ENCODE measurements at places on chromosomes 16 and 17.

DNA sequence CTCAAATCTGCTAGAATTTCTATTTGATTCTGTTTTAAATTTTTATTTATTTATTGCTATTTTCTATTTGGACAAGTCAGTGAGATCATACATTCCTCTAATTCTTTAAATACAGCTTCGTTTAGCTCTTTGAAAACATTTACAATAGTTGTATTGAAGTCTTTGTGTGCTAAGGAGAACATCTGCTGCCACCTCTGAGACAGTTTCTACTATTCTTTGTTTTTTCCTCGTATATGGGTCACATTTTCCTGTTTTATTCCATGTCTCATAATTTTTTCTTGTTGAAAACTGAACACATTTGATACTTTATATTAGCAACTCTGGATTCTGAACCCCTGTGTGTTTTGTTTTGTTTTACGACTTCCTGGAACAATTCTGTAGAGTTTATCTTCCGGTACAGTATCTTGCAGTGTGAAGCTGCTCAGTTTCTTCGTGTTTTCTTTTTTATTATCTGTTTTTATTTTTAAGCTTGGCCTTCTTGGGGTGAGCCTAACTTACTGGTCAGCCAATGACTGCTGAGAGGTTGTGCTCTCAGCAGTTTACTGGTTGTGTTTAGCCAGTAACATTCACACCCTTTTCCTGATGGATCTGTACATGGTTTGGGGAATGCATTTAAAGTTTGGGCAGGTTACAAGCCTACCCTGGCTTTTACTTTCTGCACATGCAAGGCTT is 99.0 kb downstream of the CA4 start:
- DNase-seq: no peak

DNA sequence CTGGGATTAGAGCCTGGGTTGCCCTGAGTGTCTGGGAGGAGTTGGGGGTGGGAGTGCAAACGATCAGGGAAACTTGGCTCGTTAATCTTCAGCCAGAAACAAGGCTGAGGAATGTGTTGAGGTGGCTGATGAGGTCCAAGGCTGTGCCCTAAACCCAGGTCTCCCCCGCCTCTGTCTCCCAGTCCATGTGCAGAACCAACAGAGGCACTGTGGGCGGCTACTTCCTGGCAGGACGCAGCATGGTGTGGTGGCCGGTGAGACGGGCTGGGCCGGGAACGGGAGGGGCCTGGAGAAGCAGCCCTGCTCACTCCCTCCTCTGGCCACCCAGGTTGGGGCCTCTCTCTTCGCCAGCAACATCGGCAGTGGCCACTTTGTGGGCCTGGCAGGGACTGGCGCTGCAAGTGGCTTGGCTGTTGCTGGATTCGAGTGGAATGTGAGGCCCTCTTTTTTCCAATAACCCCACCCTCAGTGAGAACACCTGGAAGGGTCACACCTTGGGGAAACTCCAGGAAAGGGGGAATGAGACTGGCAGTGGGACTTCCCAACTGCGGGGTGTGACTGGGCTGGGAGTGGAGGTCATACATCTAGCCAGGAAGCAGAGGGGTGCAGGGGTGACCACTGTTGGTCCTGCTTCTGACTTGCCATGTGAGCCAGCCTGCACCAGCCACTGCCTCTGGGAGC is 1.7 kb downstream of the SLC5A2 start:
- no peak for DNase-seq

- DNase-seq: no peak
Observed at GRCh38 chr17:47992216-47992615, 21.3 kb downstream of the CDK5RAP3 start.

GRCh38 chr17:39756380-39757079 is 18.8 kb downstream of the GRB7 start:
- no peak for DNase-seq

DNA sequence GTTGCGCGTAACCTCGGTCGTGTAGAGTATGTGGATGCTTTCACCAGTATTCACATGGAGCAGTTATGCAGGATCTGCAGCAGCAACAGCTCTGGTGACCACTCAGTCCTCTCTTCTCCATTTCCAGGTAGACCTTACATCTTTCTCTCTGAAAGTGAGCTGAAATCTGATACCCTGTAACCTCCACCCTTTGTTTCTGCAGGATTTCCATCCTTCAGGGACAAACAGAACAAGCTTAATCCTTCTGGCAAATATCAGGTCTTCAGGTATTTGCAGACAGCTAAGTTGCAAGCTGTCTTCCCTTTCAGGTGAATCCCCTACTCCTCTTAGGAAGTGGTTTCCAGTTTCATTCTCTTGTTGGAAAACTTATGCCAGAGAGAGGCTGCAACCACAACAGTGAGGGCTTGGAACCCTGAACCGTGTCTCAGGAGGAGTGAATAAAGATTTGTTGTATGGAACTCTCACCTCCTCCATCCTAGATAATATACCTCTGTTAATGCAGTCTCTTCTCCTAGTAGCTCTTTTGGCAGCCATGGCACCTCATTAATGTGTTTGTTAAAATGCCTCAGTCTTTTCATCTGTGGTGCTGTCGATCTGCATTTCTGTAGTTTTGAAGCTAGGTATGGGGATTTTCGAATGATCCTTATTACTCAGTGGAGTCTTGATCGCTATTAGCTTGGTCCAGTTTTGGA is 172.5 kb downstream of the PRKCA start:
- DNase-seq: no peak

GRCh38 chr17:58329810-58330537 is 1.4 kb upstream of the TSPOAP1 start:
- DNase-seq: no peak

- no peak for DNase-seq
Observed at GRCh38 chr16:15913046-15913698, 24.8 kb upstream of the CEP20 start.

GRCh38 chr17:50151041-50151936 is 812 bp upstream of the PPP1R9B start:
- DNase-seq: no peak

Data from vagina (tissue), 2 donors.